Effector memory CD8-positive, alpha-beta T cell (primary cell): ENCODE measurements at places on chromosomes 4 and X.

DNA sequence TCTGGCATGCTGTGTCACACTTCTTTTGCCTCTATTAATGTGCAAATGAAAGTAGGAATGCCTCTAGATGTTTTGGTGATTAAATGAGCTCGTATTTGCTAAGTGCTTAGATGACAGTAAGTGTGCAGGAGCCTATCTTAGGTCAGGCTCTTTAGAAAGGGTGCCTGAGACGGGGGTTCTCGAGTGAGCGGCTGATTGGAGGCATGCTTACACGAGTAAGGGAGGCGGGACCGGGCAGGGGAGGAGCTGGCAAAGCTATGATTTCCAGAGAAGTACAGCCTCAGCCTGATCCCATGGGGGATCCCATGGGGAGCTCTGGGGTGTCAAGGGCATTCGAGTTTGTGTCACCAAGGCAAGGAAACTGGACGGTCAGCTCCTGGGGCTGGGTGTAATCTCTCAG, 44.8 kb downstream of the CLDN34 start:
- DNase-seq = no peak

- DNase-seq = no peak
Observed at GRCh38 chr4:4507923-4508322, 33.9 kb downstream of the STX18 start.

DNA sequence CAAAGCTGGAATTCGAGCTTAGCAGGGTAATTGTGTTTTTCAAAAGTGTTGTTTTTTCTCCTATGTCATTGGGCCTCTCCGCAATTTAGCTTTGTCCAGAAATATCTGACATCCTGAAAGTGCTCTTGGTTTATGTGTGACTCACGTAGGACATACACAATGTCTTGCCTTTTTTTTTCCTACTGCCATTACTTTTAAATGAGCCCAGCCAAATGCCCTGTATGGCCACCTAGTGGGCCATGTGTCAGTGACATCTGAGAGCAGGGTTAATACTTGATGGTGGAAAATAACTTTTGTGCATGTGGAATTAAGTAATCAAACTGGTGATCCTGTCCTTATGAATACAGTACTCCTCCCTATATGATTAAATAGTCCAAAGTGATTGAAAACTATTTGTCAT, 1411.1 kb upstream of the TENM3 start:
- no peak for DNase-seq

GRCh38 chr4:139584013-139584412, 28.0 kb upstream of the SETD7 start:
- DNase-seq = no peak

DNA sequence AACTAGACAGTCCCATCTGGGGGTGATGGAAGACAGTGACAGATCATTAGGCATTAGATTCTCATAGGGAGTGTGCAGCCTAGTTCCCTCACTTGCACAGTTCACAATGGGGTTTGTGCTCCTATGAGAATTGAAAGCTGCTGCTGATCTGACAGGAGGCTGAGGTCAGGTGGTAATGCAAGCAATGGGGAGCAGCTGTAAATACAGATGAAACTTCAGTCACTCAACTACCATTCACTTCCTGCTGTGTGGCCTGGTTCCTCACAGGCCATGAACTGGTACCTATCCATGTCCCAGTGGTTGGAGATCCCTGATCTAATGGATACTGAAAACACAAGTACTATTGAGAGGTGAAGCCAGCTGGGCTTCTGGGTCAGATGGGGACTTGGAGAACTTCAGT, 72.5 kb downstream of the AGTR2 start:
- no peak for DNase-seq

GRCh38 chrX:5650904-5651303, 577.8 kb downstream of the NLGN4X start:
- DNase-seq = no peak

DNA sequence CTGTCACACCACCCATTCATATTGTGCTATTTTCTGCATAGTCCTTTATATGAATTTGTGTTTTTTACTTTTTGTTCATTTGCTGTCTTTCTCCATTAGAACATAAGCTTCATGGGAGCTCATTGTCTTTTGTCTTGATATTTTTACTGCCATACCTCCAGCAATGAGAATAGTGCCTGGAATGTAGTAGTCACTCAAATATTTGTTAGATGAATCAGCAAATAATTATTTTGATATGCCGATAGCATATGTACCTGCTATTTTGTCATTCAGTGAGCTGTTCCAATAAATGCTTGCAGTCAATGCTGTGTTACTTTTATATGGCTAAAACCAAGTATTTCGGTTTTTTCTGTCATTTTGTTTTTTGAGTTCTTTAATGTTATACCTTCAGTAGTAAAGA, 43.5 kb upstream of the SLC25A31 start:
- no peak for DNase-seq

- no peak for DNase-seq
Observed at GRCh38 chrX:141668371-141668770, 30.2 kb downstream of the SPANXD start.

DNA sequence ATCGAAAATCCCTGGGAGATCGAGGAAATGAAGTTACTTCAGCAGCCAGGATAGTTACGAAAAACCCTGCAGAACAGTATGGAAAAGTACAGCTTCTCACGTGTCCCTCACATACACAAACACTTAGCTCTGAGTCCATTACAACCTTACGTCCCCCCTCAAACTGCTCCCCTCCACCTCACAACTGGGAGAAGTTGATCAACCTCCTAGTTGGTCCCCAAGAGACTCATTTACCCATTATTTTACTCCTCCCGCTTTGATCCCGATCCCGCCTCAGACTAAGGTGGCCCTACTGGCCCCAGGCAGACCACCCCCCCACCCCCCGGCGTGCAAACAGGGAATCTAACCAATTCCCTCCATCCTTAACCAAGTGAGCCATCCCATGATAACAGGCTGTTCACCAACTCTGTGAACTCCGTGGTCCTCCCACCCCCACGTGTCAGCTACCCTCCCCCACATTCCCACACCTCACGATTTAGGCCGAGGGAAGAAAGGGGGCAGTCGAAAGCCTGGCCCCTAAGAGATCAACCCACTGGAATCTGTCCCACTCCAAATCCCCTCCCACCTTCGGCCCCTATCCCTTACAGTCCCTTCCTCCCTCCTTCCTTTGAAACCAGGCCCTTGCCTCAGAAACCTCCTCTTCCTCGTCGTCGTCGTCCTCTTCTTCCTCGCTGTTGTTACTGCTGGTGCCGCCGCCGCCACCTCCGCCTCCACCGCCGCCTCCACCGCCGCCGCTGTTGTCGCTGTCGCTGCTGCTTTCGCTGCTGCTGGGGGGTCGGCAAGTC, 755 bp downstream of the ANKRD17 start:
- no peak for DNase-seq

DNA sequence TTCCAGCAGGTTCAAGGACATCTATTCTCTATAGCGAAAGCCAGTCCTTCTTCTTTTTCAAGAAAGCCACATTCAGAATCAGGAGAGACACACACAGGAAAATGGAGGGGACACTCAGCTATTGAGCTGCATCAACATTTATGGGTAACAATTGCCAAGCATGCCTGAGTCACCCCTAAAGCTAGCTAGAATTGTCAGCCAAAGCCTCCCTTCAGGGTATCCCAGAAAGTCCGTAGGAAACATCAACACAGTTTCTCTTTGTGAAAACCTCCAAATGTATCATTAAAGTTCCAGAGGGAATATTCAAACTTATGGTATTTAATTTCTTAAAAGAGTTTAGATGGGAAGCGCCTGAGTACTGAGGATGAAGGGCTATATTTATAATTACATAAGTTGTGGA, 331.1 kb upstream of the SLC7A11 start:
- DNase-seq = no peak

DNA sequence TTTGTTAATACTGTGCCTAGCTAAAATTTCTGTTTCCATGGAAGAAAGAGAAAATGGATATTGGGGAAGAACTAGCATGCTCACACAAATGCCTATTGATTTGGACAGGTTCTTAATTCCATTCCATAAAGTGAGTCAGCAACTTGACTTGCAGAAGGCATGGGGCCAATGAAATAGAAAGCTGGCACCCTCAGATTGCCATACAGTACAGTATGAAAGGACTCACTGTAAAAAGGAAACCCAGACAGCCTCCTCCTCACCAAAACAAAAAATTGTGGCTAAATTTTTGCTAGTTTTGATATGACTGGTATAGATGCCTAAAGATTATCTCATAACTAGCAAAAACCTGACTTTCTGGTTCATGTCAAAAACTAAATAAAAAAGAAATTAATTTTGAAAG, 11.2 kb upstream of the TAB3 start:
- DNase-seq = no peak

DNA sequence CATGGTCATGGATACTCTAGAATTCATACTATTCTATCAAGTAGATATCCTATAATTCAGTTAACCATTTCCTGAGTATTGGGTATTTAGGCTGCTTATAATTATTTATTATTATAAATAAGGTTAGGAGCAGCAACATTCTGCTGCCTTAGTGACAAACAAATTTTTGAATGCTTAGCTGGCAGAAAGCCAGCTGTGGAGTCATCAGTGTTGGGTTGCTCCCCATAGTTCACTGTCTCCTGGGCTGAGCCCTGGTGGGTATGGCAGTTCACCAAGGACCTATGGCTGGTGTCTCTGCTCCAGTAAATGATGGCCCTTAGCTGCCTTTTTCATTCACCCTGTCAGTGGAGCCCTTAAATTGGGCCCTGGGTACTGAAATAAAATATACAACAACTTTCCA, 61.8 kb downstream of the SMARCA5 start:
- no peak for DNase-seq

DNA sequence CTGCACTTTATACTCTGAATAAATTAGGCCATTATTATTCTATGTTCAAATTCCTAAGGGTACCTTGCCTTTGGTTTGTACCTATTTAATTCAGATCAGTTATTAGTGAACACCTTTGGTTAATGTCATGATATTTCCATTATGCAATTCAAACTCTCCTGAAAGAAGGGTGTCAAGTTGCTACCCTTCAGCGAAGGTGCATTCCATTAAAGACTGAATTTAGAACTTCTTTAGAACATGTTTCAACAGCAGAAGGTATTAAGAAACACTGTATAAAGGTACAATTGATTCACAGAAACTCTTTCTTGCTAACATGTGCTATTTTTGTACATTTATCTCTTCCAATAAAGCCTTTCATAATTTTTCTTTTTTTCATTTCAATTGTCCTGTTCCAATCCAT, 1545.4 kb upstream of the PCDH10 start:
- no peak for DNase-seq

DNA sequence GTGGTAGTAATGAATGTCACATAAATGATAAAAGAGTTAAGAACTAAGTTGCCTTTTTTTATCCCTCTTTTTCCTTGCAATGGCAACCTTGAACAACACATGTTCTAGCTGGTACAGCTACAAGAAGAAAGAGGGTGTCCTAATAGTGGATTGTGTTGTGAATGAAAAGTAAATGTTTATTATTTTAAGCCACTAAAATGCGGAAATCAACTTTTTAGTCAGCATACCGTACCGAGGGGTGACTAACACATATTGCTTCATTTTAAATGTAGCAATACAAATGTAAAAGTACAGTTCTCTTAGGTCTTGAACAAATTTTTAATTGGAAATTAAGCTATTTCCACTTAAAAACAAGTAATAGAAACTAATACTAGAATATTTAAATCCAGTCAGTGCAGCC, 17.7 kb upstream of the AP1AR start:
- DNase-seq = no peak

- no peak for DNase-seq
Observed at GRCh38 chrX:19017271-19017670, 33.4 kb upstream of the PHKA2 start.

GRCh38 chrX:154818916-154819770, 13.9 kb upstream of the MPP1 start:
- no peak for DNase-seq

- no peak for DNase-seq
Observed at GRCh38 chr4:2402048-2402842, 16.2 kb downstream of the ZFYVE28 start.

DNA sequence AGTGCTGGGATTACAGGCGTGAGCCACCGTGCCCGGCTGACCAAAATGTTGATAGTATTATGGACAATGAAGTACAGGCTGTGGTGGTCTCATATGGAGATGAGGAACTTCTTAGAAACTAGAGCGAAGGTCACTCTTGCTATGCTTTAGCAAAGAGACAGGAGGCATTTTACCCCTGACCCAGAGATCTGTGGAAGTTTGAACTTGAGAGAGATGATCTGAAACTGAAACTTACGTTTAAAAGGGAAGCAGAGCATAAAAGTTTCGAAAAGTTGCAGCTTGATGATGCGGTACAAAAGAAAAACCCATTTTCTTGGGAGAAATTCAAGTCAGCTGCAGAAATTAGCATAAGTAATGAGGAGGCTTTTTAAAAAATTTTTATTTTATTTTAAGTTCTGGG, 8.5 kb upstream of the CTAG2 start:
- DNase-seq = no peak

DNA sequence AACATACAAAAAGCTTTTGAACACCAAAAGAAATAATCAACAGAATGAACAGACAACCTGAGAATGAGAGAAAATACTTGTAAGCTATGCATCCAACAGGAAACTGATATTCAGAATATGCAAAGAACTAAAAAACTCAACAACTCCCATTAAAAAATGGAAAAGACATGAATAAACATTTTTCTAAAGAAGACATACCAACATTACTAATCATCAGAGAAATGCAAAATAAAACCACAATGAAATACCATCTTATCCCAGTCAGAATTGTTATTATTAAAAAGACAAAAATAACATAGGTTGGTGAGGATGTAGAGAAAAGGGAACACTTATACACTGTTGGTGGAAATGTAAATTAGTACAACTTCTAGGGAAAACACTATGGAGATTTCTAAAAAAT, 1161.9 kb downstream of the PCDH19 start:
- no peak for DNase-seq

- DNase-seq = no peak
Observed at GRCh38 chrX:38318196-38318595, 9.1 kb downstream of the RPGR start.

- DNase-seq = no peak
Observed at GRCh38 chr4:105108971-105109370, 37.7 kb upstream of the TET2 start.

- DNase-seq = no peak
Observed at GRCh38 chr4:190020790-190021717, 6.0 kb downstream of the FRG2 start.

GRCh38 chrX:135410861-135411627, 10.7 kb upstream of the SMIM10L2A start:
- DNase-seq = no peak

DNA sequence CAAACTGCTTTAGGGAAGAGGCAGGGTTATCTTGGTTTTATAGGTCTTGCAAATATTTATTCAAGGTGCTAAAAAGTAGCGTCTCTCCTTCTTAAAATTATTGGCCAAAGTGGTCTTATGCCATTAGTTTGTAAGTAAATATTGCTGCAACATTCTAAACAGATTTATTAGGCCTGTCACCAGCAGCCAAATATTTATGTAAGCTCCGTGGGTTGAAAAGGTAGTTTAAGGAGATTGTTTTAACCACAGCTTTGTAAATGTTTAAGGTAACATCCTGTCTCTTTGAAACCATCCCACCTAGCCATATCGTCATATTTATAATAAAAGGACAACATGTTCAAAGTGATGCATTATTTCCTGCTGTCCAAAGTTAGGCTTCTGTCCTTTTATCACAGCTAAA, 210.1 kb upstream of the LNX1 start:
- DNase-seq = no peak

GRCh38 chr4:88969271-88969670, 87.7 kb downstream of the FAM13A start:
- DNase-seq = no peak
